NCI-H2081 (cell line): ENCODE measurements at places on chromosomes 1 and 21.

DNA sequence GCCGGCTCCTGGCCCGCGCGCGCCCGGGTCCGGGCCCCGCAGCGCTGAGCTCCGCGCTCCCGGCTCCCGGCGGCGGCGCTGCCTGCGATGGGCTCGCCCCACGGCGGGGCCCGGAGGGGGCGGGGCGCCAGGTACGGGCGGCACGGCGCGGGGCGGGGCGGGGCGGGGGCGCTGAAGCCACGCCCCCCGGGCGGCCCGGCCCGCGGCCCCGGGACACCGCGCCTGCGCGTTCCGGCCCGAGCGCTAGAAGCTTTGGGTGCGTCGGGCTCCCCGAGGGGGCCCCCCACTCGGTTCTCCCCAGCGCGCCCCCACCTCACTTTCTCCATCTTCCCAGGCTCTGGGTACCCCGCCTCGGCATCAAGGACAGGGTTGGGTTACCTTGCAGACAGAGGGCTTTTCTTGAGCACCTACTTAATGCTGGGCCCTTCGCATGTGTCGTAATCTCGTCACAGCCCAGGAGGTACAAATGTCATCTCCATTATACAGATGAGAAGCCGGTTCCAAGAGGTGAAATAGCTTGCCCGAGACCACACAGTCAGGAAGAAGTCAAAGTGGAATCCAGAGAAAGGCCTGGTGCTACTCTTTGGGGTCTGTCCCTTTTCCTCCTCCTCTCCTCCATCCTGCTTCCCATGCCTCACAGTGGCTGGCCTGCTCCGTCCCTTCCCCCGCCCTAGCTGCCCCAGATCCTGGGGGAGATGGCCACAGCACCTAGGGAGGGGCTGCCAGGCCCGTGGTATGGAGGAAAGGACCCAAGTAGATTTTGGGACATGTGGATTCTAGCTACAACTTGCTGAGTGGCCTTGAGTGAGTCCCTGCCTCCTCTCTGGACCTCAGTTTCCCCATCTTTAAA is 46.5 kb downstream of the RAP1GAP start:
- no peak for DNase-seq

GRCh38 chr1:88175631-88176226 is 508.3 kb upstream of the PKN2 start:
- no peak for DNase-seq

GRCh38 chr1:241332037-241332409 is 25.0 kb downstream of the RGS7 start:
- no peak for DNase-seq

GRCh38 chr1:162924179-162924578 is 63.2 kb upstream of the CCDC190 start:
- DNase-seq: no peak

DNA sequence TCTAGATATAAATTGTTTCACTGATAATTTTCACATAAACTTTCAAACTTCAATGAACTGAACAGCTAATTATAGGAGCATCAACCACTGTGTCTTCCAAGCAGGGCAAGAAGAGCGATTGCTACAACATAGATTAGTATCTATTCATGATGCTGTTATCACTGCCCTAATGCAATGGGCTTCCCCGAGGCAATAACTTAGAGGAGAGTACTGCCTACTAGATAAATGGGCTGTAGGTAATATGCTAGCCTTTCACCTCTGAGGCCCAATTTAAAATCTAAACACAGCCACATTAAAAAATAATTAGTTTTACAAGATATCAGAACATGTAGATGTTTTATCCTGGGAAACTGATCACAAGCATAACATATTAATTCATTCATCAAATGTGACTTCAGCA is 318.0 kb downstream of the VAV3 start:
- no peak for DNase-seq

DNA sequence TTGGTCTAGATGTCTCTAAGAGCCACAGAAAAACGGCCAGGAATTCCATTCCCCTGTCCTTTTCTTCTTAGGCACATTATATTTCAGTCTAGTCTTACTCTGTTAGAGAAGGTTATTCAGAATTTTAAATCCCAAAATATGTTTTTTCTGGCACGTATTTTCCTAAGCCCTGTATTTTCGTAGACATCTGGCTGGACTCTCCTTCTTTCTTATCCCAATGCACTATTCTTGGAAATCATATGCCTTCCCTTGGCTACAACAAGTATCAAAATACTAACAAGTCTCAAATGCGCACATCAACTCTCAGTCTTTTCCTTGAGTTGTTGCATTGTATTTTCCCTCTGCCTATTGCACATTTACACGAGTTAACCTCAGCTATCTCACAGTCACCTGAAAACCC is 96.2 kb downstream of the DPYD start:
- no peak for DNase-seq
